Cortex of kidney (tissue), 1 donor: ENCODE measurements at places on chromosomes 4 and X.

- DNase-seq: no peak
Observed at GRCh38 chr4:53497487-53498244, 93.6 kb downstream of the LNX1 start.

DNA sequence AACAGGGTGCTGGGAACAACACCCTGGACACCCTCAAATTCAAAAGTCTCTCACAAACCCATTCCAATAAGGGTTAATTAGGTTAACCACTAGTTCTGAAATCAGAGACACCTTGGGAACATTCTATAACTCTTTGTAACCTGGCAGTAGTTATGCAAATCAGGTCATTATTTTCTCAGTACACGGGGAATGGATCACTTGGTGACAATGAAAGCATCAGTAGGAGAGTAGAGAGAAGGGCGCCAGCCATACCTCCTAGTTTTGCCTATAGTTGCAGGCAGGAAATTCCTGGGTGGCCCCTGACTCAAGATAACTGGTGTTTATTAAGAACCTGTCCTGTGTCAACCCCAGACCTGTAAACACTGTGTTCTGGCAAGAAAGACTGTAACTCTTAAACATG lies 2.5 kb downstream of the CCDC110 start:
- no peak for DNase-seq

- DNase-seq: no peak
Observed at GRCh38 chr4:32858971-32859370, 2138.8 kb downstream of the PCDH7 start.

- DNase-seq: no peak
Observed at GRCh38 chr4:68410643-68411042, 36.6 kb upstream of the TMPRSS11E start.

DNA sequence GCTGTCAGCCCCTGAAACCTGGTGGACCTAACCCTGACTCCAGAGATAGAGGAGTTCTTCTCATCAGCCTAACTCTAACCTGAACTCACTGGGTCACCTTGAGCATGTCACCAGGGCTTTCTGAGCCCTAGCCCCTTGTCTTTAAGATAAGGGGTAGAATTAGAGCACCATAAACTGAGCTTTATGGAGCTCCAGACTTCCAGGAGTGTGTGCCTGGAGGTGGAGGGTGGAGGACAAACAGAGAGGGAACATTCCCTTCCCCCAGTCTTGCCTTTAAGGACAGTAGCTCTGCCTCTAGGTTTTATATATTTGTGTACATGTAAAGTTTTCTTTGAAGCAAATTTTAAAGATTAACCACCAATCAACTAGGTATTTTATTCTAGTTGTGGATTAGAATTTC lies 83.9 kb upstream of the PACRGL start:
- no peak for DNase-seq

DNA sequence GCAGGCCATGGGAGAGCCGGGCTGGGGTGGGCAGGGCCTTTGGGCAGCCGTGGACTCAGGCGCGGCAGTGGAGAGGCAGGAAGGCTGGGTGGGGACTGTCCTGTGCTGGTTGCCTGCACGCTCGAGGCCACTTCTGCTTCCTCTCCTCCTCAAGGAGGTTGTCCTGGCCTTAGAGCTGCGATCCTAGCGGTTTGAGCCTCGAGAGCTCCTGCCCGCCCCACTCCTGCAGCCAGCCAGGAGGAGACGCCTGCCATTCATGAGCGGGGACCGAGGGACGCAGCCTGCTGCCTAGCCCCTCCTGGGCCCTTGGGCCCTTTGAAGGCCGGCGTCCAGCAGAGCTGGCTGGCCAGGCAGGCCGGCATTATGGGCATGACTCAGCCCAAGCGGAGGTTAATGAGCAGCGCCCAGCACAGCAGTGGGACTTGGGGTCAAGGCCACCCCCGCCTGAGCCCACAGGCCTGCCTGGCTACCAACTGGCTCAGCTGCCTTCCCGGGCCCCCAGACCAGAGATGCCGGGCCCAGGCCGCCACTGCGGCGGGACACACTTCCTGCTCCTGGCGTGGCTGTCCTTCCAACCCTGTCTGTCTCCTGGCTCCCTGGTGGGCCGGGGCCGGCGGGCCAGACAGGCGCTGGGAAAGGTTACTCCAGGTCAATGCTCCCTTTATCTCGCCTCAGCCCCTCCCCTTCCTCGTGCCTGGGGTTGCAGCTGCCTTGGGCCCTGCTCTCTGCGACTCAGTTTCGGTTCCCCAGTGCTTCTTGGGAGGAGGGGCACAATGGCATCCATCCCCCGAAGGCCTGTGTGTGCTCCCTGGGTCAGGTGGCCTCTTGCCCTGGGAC lies 1.8 kb downstream of the ABCD1 start:
- DNase-seq: no peak
